NCI-H774 (cell line): ENCODE measurements at places on chromosomes 7 and 10.

- no peak for DNase-seq
Measured at GRCh38 chr7:82122275-82122674, 321.3 kb downstream of the CACNA2D1 start.

- DNase-seq: no peak
Measured at GRCh38 chr7:121126801-121127534, 138.5 kb downstream of the CPED1 start.

DNA sequence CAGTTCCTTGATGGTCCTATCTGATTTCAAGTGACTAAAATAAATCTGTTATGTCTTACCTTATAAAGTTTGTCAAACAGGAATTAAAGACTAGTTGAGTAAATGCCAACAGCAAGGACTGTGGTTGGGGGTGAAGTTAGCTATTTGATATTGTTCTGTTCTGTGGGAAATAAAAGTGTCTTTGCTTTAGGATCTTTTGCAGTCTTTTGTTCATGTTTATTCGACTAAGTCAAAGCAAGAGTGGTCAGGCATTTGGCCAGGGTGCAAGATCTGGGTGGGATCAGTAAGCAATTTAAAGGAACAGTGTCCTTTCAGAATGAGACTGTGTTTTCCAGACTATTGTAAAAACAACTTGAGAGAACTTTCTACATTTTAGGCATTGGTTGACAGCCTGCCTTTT is at the start of gene COL28A1:
Gene COL28A1, minus strand, starts transcription at position 183 of the 400 bp plus-strand sequence. CDS start 2,998 bp downstream, outside the sequence.
- no peak for DNase-seq

- no peak for DNase-seq
Measured at GRCh38 chr10:17734432-17735080, 17.4 kb upstream of the TMEM236 start.

GRCh38 chr10:5858811-5859210 is 30.9 kb downstream of the ANKRD16 start:
- DNase-seq: no peak

DNA sequence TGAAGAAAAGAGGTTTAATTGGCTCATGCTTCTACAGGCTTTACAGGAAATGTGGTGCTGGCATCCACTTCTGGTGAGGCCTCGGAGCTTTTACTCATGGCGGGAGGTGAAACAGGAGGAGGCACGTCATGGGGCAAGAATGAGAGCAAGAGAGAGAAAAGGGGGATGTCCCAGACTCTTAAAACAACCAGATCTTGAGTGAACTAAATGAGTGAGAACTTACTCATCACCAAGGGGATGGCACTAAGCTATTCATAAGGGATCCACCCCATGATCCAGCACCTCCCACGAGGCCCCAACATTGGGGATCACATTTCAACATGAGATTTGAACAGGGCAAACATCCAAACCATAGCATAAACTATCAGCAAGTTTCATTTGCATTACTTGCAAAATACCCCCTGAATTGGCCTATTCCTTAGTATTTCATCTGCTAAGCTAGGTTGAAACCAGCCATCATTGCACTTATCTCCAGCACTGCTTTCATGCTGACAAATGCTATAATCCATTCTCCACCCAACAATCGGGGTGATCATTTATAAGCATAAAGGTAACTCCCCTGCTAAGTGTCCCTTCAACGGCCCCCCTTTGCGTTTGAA is 179.0 kb downstream of the NOC3L start:
- no peak for DNase-seq

GRCh38 chr10:119378737-119379067 is 163.8 kb downstream of the RGS10 start:
- no peak for DNase-seq

- DNase-seq: no peak
Measured at GRCh38 chr10:47152861-47153349, 147.1 kb upstream of the GDF10 start.

GRCh38 chr7:92836489-92836999 is at the start of gene CDK6:
TSS of gene CDK6 (minus strand) at chr7:92836573. CDS start at chr7:92833323, 3,250 bp downstream.
- DNase-seq: no peak

DNA sequence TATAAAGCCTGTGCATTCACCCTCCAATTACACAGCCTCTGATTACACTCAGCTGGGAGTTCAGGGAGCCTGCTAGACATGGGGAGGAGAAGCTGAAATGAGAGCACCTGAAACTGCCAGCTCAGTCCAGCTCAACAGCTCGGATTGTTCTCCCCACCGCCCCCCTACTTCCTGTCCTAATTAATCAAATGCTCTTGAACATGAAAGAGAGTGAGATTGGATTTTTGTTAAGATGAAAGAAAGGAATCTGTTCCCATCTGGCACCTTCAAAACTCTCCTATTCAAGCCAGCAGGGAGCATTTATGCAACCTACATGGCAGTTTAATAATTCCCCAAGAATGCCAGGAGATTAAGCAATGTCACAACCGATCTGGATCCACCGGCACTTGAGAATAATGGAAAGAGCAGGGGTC is 98.0 kb downstream of the NPSR1 start:
- DNase-seq: peak; percentile 60

GRCh38 chr10:95509251-95509650 is 51.9 kb downstream of the SORBS1 start:
- no peak for DNase-seq

DNA sequence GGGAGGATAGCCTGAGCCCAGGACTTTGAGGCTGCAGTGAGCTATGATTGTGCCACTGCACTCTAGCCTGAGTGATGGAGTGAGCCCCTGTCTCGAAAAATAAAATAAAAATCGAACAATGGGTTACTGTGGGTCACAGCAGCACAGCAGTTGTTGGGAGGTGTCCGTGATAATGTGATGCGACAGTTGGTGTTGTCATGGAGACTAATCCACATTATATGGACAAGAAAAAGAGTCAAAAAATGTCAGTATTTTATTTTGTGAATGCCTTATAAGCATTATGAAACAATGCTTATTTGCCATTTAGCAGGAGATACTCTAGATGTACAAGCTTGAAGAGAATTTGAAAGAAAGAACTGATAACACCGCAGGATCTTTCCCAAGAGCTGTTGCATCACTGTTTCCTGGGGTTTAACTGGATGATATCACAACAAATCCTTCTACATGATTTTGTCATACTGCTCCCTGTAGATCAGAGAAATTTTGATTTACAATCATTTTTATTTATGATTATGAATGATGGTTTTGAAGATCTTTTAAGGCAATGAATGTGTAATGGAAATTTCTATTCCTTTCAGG is 195.4 kb downstream of the BAMBI start:
- DNase-seq: no peak

- DNase-seq: no peak
Measured at GRCh38 chr7:45007571-45008328, 7.7 kb downstream of the CCM2 start.

- no peak for DNase-seq
Measured at GRCh38 chr10:35216303-35216905, 89.8 kb downstream of the CREM start.

GRCh38 chr7:107100824-107101223 is 56.3 kb downstream of the PRKAR2B start:
- no peak for DNase-seq

- DNase-seq: no peak
Measured at GRCh38 chr10:49664842-49665355, 14.6 kb upstream of the C10orf53 start.

GRCh38 chr10:5234106-5234860 is 37.6 kb downstream of the AKR1C4 start:
- no peak for DNase-seq

DNA sequence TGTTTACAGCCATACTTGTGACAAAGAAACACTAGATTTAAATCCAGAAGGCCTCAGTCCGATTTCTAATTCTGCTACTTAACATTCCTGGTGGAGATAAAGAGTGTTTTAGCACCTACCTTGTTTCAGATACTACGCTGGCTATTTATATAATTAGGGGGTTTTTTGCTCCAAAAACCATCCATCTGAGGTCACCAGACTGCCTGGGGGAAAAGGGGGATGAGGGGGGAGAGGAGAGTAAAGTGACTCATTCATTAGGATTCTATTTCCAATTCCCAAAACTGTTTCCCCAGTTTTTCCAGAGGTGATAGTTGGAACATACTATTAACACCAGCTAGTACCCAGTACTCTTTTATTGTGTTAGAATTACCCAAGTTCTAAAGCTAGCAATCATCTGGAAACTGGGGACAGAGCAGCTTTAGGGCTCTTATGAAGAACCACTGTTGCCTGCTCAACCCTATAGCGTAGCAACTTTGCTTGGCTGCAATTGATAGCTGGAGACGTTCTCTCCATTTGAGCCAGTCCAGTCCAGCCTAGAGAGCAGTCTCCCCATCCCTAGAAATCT is 6.6 kb downstream of the GCC1 start:
- no peak for DNase-seq

DNA sequence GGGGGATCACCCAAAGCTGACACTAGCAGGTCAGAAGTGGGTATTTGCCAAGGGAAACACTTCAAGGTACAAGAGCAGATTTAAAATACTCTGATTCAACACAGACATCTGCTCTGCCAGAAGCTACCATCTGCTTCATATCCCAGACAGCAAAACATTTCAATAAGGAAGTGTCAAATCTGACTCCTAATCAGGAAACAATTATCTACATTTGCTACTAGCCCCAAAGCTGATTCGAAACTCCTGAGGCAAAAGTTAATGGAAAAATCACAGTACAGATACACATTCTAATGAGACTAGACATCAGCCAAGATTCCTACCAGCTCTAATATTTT is 48.9 kb downstream of the PARD3 start:
- DNase-seq: peak; percentile 53

GRCh38 chr7:44080118-44080517 is 2.2 kb downstream of the POLM start:
- DNase-seq: no peak

DNA sequence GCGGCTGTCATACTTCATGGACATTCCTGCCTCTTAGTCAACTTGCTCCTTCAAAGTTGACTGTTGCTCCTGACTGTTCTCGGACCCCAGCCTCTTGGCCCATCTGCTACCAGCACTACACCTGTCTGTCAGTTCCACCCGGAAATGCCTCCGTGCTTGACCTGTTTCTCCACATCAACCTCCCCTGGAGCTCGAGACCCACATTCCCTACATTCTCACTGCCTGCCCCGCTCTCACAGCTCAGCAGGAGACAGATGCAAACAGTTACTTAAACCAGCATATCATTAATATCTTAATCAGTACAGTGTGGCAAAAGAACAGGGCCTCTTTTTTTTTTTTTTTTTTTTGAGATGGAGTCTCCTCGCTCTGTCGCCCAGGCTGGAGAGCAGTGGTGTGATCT is 174.3 kb downstream of the NRP1 start:
- DNase-seq: no peak

DNA sequence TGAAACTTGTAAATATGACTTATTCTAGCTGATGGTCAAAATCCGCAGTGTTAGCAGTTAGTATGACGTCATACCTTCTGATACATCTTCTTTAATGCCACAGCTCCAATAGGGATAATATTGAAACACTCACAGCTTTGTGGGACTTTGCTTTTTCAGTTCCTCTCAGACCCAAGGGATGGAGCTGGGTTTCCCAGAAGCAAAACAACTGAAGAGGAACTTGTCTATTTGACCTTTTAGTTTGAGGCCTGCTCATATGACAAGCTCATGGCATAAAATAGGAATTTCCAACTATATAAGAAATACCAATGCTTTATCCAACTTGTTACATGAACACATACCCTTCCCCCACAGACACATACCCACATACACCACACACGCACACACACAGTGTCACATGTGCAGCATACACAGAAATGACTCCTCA is 31.6 kb upstream of the C10orf67 start:
- no peak for DNase-seq

- peak; percentile 80 for DNase-seq
Measured at GRCh38 chr10:3043512-3044368, 23.6 kb upstream of the PFKP start.

DNA sequence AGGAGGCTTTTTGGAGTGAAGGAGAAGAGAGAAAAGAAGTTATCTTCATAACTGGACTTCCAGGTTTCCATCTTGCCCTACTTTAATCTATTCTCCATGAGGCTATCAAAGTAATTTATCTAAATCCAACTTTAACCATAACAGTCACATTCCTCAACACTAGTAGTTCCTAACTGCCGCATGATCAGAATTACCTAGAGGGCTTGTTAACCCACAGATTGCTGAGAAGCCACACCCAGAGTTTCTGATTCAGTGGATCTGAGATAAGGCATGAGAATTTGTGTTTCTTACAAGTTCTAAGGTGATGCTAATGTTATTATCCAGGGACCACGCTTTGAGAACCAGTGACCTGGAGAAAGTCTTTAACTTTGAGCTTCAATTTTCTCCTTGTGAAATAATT is 8.3 kb upstream of the COL1A2 start:
- DNase-seq: no peak

GRCh38 chr7:118502235-118502634 is 277.7 kb downstream of the ANKRD7 start:
- DNase-seq: no peak

DNA sequence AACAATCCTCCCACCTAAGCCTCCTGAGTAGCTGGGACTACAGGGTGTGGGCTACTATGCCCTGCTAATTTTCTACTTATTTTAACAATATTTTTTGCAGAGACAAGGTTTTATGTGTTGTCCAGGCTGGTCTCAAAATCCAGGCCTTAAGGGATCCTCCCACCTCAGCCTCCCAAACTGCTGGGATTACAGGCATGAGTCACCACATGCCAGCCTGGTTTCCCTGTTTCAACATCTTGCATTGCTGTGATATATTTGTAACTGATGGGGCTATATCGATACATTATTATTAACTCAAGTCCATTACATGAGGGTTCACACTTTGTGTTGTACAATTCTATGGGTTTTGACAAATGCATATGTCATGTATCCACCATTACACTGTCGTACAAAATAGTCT is 41.9 kb upstream of the OGDHL start:
- DNase-seq: no peak
